NCI-H1105 (cell line): ENCODE measurements at places on chromosomes 4 and X.

GRCh38 chr4:163806653-163807052, 312.2 kb downstream of the TMA16 start:
- no peak for DNase-seq

DNA sequence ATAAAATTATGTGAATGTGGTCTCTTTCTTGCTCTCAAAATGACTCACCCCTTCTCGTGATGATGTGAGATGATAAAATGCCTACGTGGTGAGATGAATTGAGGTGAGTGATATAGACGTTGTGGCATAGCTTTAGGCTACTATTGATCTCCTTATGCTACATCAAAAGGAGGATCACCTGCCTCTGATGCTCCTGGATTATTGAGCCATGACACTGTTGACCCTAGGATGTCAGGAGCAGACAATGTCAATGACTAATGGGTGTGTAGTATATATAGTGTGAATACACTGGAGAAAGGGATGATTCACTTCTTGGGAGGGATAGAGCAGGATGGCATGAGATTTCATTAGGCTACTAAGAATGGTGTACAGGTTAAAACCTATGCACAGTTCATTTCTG, 210.7 kb upstream of the PRPS2 start:
- no peak for DNase-seq

GRCh38 chr4:108867476-108867875, 104.6 kb upstream of the ETNPPL start:
- no peak for DNase-seq

DNA sequence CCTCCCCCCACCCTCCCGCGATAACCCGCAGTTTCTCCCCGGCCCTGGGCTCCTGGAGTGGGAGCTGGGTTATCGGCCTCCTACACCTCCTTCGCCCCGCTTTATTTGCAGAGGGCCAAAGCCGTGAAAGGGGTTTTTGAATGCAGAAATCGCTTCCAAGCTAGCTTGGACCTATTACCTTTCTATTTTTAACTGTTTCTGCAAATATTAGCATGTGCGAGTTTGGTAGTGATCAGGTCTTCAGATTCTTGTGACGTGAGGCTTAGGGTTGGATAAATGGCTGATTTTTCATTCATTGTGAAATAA, 1.3 kb downstream of the USP9X start:
- DNase-seq: no peak

GRCh38 chrX:12802741-12803140, 11.5 kb downstream of the PRPS2 start:
- no peak for DNase-seq

GRCh38 chr4:140078366-140078765, 75.6 kb downstream of the MAML3 start:
- no peak for DNase-seq

- DNase-seq: no peak
Observed at GRCh38 chrX:70301716-70302115, 11.8 kb downstream of the KIF4A start.

DNA sequence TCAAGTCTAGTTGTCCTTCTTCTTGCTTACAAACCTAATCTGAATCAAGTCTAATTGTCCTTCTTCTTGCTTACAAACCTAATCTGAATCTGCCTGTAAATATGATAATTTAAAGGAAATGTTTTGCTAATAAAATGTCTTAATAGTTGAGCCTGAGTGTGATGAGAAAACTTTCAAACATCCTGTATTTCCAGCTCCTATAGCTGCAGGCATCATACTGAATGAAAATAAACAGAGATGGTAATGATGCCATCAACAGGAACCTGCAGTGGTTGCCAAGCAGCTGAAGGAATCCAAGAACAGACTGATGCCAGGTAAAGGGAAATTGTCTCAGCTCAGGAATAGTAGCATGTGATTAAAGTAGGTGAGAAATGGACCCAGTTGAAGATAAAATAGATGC, 156.1 kb upstream of the IRS4 start:
- DNase-seq: no peak

- peak; percentile 23 for DNase-seq
Observed at GRCh38 chr4:173486714-173487392, 43.2 kb downstream of the HAND2 start.

GRCh38 chrX:3788494-3789233, 75.2 kb upstream of the PRKX start:
- no peak for DNase-seq
